Stimulated activated CD8-positive, alpha-beta memory T cell treated with anti-CD3 and anti-CD28 coated beads, Interleukin-15, amount 100 ng/mL, for 24 hours (primary cell): ENCODE measurements at places on chromosomes 3 and 15.

DNA sequence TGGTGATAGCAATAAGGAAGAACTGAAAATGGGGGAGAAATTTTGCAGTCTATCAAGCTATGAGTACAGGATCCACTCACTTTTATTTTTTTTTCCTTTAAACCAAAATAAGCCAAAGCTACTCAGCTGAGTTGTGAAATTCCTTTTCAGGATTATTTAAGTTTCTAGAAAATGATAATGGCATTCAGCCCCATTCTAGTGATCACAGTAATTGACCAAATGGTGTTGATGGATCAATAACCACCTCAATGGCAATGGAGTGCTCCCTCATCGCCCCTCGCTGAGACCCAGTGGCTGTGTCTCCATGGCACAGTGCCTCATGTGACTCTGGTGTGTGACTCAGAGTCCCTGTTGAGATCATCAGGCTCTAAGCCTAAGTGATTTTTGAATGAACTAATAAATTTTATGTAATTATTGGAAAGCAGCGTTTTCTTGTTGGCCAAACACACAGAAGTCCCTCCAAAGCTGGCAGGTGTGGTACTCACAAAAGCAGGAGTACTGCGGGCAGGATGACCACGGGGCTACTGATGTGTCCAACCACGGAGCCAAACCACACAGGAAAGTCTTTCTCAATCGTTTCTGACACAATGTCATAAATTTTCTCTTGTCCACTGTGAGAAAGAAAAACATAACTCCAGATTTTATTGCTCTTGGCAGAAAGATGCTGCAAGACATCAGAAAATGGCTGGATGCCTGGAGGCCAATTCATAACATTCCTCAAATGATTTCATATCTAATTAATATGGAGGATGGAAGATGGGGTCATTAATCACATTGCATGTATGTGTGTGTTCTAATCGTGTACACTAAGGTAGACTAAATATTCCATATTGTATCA lies 14.4 kb upstream of the STARD5 start:
- no peak for DNase-seq

GRCh38 chr3:143084856-143085731 lies 34.5 kb upstream of the CHST2 start:
- DNase-seq, result no peak

GRCh38 chr15:36029606-36030210 lies 483.7 kb upstream of the DPH6 start:
- no peak for DNase-seq

DNA sequence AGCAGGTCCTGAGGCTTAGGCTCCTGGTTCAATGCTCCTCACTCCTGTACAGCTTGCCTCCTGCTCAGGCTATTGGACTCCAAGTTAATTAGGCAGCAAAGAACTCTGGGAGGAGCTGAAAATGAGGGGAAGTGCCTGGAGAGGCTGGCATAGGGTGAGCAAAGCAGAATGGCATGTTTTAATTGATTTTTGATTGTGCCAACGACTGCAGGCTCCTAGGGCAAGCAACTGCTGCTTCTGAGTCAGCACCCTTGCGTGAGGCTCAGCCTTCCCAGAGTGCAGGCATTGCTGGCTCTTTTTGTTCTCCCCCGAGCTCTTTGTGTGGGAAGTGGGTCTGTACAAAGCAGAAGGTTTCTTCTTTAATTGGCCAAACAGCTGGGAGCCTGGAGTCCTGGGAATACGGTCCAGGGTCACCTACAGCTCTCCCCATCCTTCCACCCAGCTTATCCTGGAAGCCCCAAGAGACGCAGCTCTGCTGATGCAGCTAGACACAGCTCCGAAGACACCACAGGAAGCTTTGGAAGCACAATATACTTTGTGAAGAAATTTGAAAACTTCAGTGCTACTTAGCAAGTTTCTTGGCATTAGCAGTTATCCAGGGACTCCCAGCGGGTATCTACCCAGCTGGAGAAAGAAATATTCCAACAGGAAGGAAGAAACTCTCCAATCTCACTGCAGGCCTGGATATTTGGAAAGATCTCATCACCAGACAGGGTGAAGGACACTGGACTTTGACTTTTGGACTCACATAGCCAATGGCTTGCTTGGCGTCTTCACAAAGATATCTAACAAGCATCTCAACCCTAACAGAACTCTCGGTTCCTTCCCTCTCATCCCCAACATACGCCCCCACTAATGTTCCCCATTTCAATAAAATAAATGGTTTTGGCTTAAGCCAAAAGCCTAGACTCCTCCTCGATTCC lies 76.8 kb downstream of the BDH1 start:
- no peak for DNase-seq
